Stimulated activated CD4-positive, alpha-beta T cell treated with anti-CD3 and anti-CD28 coated beads, Interleukin-4, amount 100 ng/mL, for 24 hours (primary cell): ENCODE measurements at places on chromosomes 4 and X.

GRCh38 chrX:51461053-51462044, 35.0 kb downstream of the NUDT11 start:
- DNase-seq: peak; percentile 15

GRCh38 chr4:112485930-112486329, 30.1 kb downstream of the NEUROG2 start:
- no peak for DNase-seq

GRCh38 chrX:67953658-67954057, 409.8 kb downstream of the AR start:
- no peak for DNase-seq

- no peak for DNase-seq
These were observed 83.4 kb upstream of the BMP2K start for GRCh38 chr4:78692822-78693170.

- no peak for DNase-seq
These were observed 55.2 kb upstream of the TBC1D9 start for GRCh38 chr4:140811429-140811828.

GRCh38 chr4:56757261-56757746, 64.2 kb downstream of the SPINK2 start:
- no peak for DNase-seq

DNA sequence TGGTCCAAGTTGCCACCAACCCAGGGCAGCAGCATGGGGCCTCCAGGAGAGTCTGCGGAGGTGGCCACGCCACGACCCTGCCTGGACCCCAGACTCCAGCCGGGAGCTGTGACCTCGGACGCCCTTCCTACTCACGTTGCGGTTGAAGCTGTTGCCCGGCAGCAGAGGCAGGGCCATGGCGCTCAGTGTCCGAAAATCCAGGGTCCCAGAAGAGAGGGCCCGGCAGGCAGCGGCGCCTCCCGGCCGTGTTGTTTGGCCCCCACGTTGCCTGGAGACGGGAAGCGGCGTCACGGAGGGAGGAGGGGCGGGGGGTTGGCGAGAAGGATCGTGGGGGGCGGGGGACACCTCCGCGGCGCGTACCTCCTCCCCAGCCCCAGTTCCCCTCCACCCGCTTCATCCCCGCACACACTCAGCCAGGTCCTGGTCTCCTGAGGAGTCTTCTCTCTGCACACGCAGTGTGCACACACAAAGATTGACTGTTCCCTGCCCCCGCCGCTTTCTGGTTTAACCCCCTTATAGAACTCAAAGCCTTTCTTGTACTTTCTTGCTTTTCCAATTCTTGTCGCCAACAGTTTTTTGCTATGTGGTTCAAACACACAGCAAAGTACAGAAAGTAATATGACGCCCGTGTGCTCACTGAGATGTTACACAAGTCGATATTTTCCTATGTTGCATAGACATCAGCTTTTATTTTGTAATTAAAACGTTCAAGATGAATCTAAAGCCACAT, at the start of gene EFHC2:
EFHC2 (minus strand) TSS at position 261 of the 730 bp plus-strand sequence; CDS start at position 177, 84 bp downstream.
- DNase-seq: peak; percentile 47

DNA sequence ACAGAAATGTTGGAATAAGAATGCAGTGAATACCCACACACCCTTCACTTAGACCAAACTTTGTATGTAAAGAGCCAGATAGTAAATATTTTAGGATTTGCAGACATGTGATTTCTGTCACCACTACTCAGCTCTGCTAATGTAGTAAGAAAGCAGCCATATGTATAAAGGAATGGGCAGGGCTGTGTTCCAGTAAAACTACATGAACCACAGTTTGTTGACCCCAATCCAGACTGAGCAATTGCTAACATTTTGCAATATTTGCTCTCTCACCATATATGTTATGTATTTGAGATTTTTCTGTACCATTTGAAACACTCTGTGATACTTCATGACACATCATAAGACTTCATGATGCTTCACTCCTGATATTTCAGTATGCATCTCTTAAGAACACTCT, 32.0 kb upstream of the TBC1D1 start:
- no peak for DNase-seq

DNA sequence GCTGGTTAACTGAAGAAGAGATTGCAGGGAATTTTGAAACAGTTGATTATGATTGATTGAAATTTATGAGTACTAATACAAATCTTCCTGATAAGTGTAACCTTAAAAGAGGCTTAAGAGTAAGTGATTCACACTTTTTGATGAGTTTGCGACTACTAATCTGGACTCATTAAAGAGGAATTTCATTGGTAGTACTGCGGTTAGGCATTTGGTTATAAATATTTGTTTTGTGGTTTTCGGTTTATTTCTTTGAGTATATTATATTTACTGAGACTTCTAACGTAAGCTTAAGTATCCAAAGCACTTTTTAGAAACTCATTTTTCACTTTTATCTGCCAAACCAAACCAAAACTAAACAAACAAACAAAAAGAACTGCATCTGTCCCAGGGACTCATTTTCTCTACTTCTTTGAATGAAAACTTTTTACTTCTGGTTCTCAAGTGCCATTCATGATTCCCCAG, 20.7 kb downstream of the SLIT2 start:
- no peak for DNase-seq

DNA sequence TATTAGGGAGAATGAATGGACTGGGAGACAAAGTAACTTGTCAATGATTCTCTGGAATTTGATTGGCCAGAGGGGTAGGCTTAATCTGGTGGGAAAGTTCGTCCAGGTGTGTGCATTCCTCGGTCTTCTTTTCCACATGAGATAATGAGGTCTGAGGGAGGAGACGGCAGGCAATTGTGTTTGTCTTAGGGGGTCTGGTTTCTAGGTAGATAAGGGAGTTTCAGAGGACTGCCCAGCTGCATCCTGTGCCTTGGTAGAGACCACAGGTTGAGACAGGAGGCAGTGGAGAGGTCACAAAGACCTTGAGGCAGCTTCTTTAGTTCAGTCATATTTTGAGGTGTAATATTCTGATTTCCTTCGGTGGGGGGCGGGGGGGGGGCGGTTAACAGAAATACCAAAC, 4.3 kb downstream of the MGST2 start:
- DNase-seq: no peak

DNA sequence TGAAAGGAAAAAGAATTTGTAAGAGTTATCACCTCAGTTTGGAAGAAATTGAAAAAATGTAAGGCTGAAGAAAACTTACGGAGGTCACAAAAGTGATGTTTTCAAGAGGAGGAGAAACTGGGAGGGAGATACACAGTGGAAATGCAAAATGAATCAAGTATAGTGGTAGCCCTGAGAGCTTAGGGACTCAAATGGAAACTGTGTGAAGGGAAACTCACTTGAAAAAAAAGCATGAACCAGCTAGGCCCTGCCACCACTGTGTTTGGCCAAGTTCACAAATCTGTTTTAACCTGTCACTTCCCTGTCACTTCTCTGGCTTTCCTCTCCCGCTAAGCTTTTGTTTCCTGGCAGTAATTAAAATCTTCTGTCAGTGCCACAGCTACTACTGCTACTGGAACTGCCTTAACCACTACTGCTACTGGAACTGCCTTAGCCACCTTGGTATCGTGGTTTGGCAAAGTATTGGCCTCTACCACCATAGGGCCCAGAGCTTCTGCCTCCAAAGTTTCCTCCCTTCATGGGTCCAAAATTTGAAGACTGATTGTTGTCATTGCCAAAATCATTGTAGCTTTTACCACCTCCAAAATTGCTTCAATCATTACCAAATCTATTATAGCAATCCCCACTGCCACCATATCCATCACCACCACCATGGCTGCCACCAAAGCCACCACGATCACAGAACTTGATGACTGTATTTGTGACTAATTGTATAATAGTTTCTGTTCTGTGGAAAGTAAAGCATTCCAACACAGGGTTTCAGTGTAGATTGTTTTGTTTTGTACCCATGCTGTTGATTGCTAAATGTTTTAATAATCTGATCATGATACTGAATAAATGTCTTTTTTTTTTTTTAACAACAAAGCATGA, 41.5 kb downstream of the SMARCA5 start:
- DNase-seq: no peak

DNA sequence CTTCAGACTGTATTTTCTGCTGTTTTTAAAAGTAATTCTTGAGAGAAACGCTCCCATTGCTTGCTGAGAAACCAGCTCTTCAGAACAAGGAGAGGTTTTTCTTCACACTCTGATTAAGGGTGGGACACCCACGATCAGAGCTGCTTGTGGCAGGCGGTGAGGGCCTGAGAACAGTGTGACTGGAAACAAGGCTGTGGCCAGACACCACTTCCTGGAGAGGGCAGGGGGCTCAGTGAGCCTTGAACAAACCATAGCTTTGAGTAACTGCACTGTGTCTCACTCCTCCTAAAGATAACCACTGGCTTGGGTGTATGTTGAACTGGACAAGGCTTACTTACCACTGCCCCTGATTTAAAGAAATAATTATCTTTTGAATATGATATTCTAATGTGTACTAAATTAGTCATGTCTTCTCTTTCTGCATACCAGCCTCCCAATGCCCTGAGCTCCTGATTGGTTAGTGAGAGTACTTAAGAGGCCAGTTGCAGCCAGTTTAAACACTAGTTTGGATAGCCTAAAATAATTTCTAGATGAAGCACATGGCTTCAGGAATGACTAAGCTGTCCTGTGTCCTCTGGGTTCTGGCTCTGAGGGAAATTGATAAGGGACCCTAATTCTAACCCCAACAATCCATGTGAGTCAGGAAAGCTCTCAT, 3.7 kb upstream of the GPR82 start:
- peak; percentile 25 for DNase-seq

DNA sequence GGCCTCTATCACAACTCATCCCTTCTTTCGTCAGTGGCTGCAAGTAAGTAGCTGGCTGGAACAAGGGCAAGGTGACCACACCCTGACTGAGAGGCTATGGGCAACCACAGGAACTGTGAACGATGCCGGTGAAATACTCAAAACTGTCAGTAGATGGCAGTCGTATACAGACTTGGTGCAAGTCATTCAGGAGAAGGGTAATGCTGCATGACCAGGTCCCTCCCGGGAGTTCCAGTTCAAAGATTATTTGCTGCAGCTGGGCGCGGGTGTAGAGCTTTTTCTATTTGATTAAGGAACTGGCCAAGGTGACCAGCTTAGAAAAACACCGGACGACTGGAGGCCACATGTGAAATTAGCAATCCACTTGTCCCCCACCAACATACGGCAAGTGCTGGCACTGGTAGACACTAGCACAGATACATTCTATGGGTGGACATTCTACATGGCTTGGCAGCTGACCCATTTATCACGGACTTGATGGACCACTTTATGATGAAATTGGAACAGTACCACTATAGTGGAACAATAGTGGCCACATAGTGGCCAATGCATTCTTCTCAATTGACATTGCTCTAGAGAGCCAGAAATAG, 726.6 kb downstream of the TRAM1L1 start:
- peak; percentile 20 for DNase-seq

DNA sequence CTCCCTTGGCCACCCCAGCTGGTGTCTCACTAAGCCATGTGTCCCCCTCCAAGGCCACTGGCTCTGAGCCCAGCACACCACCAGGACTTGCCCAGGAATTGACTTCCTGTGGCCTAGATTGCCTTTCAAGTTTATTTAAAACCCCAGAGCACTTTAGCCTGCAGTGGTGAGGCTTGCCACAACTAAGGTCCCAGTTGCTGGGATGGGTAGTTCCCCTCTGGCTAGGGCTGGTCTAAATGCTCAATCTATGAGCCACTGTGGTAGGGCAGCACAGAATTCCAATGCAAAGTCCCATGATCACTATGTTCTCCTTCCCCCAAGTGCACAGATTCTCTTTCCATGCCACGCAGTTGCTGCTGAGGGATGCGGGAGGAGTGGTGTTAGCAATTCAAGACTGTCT, 61.1 kb upstream of the HCCS start:
- no peak for DNase-seq

GRCh38 chrX:108223585-108223984, 132.0 kb downstream of the ATG4A start:
- DNase-seq: no peak

DNA sequence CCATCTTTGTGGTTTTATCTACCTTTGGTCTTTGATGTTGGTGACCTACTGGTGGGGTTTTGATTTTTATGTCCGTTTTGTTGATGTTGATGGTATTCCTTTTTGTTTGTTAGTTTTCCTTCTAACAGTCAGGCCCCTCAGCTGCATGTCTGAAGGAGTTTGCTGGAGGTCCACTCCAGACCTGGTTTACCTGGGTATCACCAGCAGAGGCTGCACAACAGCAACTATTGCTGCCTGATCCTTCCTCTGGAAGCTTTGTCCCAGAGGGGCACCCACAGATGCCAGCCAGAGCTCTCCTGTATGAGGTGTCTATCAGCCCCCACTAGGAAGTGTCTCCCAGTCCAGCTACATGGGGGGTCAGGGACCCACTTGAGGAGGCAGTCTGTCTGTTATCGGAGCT, 199.3 kb upstream of the WDFY3 start:
- no peak for DNase-seq

DNA sequence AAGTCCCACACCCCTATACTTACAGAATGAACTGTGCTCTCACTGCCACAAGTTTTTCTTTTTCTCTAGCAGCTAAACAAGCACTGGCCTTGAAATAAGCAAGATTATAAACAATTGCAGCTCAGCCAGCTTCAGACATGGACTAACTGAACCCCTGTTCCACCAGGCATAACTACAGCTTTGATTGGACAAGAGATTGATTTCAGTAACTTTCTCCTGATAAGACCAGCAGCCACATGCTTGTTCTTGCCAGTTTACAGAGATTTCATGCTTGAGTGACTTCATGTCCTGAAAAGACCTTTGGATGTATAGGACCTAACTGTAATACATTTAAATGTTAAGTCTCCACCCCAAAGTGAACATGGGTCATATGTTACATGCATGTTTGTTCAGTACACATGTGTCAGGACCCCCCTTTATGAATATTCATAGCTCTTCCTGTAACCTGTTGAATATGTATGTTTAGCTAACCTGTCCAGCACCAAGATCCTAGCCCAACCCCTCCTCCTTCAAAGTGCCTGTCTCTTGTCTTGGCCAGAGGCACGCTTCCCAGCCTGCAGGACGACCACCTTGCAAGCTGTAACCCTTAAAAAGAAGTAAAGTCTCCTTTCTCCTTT, 27.9 kb downstream of the ZNF275 start:
- no peak for DNase-seq

- DNase-seq: no peak
These were observed 53.0 kb downstream of the C4orf50 start for GRCh38 chr4:5965225-5965624.

- DNase-seq: no peak
These were observed 1006.3 kb upstream of the AGA start for GRCh38 chr4:178448372-178449035.

DNA sequence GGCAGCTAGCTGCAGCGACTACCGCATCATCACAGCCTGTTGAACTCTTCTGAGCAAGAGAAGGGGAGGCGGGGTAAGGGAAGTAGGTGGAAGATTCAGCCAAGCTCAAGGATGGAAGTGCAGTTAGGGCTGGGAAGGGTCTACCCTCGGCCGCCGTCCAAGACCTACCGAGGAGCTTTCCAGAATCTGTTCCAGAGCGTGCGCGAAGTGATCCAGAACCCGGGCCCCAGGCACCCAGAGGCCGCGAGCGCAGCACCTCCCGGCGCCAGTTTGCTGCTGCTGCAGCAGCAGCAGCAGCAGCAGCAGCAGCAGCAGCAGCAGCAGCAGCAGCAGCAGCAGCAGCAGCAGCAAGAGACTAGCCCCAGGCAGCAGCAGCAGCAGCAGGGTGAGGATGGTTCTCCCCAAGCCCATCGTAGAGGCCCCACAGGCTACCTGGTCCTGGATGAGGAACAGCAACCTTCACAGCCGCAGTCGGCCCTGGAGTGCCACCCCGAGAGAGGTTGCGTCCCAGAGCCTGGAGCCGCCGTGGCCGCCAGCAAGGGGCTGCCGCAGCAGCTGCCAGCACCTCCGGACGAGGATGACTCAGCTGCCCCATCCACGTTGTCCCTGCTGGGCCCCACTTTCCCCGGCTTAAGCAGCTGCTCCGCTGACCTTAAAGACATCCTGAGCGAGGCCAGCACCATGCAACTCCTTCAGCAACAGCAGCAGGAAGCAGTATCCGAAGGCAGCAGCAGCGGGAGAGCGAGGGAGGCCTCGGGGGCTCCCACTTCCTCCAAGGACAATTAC, 1.4 kb downstream of the AR start:
- DNase-seq: no peak
